H1 (cell line): ENCODE measurements at places on chromosomes 7 and 10.

- DNase-seq: no peak
Observed at GRCh38 chr7:120959929-120960484, 9.4 kb downstream of the ING3 start.

- DNase-seq: no peak
Observed at GRCh38 chr10:131912620-131913019, 11.8 kb downstream of the PPP2R2D start.

DNA sequence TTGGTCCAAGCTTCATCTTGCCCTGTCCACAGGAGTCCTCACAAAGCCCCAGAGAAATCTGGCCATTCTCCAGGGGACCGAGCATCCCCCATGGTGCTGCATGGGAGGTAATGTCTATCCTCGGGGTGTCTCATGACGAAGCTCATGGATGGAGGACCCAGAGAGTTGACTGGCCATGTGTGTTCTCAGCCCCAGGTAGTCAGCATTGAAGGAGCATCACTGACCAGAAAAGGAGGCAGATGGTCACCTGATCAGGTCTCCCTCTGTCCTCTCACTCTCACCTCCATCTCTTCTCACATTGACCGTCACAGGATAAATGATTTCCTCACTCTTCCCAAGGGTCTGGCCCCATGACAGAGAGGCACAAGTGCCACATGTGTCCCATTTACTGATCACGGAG, 33.4 kb upstream of the GDF10 start:
- no peak for DNase-seq

DNA sequence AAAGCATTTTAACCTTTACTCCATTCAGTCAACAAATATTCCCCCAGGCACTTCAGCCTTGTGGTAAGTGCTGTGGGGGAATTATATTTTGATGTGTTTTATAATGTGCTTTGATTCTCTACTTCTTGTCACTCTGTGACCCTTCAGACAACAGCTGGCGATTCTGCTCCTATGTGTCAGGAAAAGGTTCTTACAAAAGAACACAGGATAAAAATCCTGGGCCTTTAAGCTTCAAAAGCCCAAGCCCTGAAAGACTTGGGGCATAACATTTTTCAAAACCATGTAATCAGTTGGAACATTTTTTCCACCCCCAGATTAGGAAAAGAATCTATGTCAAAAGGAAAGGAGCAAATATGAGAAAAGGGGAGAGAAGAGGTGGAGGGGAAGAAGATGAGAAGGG, 37.8 kb upstream of the LRRC17 start:
- no peak for DNase-seq
